ENCODE measurements at places on chromosomes 11 and 22.

DNA sequence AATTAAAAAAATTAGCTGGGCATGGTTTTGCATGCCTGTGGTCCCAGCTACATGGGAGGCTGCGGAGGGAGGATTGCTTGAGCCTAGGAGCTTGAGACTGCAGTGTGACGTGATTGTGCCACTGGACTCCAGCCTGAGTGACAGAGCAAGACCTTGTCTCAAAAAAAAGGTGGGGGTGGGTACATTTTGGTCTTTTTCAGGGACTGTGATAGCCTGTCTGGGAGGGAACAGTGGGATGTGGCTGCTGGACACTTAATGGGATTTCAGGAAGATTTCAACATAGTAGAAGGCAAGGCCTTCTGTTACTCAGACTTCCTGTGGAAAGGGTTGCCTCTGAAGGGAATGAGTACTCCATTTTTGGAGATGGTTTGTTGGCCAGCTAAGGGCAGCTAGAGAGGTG lies 40.6 kb downstream of the RELT start:
- DNase-seq, result no peak

DNA sequence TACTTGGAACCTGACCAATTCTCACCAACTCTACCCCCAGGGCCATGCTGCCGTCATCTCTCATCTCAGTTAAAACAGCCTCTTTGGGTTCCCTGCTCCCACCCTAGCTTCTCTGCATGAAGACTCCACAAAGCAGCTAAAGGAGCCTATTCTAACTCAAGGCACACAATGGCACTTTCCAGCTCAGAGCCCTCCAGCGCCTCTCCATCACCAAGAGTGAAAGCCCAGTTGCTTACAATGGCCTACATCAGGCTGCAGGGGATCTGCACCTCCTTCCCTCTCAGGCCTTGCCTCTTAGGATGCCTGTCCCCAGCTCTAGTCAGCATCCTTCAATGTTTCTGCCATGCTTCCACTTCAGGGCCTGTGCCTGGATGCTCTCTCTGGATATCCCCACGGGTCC lies 83.7 kb upstream of the GNAZ start:
- DNase-seq, result no peak

DNA sequence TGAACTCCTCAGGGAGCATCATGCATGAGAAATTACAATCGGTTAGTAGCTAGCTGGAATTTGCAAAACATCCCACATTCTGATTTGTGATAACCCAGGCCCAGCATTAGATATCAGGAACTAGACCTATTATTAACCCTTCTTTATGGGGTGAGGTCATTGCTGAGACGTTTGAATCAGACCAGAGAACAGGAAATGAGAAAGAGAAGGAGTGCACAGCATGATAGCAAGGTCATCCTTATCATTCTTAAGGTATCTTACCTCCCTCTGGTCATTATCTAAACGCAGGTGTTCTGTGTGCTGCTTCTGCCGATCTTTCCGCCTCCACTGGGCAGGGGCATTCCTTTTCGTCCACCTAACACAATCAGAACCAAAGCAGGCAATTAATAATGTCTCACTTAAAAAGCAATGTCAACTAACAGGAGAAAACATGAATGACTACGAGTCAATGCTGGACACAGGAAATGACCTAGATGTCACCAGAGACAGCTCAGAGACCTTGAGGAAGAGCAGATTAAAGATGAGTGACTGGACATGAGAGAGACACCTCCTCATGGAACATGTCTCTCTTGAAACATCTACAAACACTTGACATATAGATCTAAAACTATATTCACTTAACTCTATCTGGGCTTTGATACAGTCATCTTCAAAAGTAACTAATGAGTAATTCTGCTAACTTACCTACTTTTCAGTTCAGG lies 78.3 kb upstream of the SCUBE2 start:
- no peak for DNase-seq

DNA sequence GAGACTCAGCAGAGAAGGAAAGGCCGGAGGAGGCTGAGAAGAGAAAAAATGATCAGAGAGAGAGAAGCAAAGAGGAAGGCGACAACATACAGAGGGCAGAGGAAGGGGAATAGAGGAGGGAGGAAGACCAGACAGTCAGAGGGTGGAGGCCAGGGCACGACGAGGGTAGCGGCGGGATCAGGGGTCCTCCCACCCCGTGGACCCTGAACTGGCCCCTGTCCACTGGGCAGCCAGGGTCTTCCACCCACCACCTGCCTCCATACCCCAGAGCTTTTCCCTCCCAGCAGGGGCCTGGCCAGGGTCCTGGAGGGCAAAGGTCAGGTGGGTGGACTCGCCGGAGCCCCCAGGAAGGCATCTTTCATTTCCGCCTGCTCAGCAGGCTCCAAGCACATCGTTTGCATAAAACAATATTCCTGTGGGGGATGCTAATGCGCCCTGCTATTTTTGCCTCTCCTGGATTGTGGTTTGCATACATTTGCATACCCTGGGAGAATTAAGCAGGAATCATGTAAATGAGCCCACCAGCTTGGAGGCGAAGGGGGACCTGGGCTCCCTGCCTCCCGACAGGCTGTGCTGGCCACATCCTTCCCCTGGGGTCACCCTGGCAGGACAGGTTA lies 394.1 kb downstream of the MN1 start:
- no peak for DNase-seq

DNA sequence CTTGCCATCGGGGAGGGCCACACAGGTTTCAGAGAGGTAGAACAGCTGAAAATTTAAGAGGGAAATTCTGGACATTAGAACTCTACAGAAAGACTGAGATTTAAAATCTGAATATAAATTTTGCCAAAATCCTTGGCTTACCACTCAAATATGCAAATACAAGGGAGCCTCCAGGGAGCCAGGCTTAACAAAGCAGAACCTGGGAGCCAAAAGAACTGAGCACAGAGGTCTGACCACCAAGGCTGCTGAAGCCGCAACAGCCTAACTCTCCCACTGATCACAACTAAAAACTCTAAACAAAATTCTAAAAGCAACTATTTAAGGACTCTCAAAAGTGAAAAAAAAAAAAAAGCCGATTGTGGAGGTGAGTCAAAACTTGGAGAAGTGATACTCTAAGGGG lies 34.3 kb downstream of the IZUMO1R start:
- DNase-seq, result no peak

DNA sequence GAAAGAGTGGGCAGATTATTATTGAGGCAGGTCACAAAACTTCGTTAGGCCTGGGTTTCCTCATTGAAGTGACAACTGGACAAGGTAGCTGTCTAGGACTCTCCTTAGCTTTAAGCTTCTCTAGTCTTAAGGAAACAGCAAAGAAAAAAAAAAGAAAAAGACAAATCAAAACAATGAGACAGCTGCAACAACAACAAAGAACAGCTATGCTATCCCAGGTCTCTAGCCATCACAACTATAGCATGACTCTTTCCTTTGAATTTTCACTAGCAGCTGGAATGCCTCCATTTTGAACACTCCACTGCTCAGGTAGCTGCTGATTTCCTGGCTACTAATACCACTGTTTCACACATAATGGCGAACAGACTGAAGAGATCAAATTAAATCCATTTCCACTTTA lies 302.4 kb upstream of the SORL1-AS1 start:
- no peak for DNase-seq

DNA sequence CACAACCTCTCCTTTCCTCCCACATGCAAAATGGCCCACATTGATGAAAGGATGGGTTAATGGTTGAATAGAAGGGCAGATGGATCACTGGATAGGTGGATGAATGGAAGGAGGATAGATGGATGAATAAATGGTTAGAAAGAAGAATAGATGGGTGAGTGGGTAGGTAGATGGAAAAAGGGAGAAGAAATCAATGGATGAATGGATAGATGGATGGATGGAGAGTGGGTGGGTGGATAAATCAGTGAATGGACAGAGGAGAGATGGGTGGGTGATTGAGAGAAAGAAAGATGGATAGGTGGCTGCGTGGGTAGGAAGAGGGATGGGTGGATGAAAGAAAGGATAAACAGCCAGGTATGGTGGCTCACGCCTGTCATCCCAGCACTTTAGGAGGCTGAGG lies 1.2 kb downstream of the SEC14L3 start:
- no peak for DNase-seq

DNA sequence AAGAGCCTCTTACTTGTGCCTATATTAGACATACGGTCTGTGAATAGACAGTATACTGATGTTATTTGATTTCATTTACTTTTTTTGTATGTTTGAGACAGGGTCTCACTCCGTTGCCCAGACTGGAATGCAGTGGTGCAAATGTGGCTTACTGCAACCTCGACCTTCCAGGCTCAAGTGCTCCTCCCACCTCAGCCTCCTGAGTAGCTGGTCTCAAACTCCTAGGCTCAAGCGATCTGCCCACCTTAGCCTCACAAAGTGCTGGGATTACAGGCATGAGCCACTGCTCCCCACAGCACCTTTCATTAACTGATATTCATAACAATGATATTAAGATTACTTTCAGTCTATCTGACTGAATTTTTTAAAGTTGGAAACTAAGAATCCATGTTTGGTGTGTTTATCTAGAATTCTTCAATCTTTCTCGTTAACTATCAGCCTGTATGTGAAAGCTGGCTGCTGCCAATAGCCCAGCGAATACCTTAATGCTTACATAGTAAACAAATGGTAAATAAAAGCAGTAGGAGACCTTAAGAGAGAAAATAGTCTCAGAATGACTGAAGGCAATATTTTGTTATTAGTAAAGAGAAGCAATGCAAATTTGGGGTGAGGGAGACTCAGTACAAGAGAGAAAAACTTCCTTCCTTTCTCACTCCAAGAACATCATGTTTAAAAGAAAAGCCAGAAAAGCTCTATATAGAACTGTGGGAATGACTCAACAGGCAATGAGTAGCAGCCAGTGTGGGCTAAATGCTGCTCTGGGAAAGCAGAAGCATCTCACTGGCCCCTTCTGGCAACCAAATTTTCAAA lies 101.9 kb downstream of the MRTFA start:
- DNase-seq, result no peak

- DNase-seq, result no peak
Observed at GRCh38 chr11:116200564-116200963, 572.2 kb downstream of the BUD13 start.

- DNase-seq, result no peak
Observed at GRCh38 chr11:23227078-23227445, 366.8 kb upstream of the CCDC179 start.

DNA sequence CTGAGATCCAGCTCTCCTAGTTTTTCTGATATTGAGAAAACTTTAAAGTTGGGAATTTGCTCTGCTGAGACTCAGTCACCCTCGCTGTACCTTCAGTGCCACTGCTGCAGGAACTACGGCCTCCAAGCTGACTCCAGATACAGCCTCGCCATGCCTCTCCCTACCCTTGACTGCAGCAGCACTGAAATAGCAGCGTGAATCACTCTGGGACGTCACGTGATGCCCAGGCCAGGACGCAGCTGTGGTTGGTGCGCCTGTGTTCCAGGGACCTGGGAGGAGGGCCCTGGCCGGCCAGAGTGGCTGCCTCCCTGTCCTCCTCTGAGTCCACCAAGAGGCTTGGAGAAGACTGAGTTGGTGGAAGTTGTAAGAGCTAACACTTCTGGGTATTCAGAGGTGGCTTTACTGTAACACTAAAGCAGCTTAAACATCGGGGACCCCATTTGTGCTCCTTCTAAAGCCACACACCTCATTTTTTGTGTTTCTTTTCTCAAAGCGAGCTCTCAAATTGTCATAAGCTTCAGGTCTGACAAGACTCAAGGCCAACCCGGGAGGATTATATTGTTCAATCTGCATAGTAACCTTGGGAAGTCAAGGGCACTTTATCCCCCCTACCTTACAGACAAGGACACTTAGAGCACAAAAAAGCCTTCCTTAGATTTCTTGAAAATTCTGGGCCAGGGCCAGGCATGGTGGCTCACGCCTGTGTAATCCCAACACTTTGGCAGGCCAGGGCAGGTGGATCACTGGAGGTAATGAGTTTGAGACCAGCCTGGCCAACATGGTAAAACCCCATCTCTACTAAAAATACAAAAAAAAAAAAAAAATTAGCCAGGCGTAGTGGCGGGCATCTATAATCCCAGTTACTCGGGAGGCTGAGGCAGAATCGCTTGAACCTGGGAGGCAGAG lies 4.2 kb upstream of the STIP1 start:
- peak; percentile 94 for DNase-seq

- no peak for DNase-seq
Observed at GRCh38 chr22:37283393-37283937, 1.2 kb downstream of the CYTH4 start.

DNA sequence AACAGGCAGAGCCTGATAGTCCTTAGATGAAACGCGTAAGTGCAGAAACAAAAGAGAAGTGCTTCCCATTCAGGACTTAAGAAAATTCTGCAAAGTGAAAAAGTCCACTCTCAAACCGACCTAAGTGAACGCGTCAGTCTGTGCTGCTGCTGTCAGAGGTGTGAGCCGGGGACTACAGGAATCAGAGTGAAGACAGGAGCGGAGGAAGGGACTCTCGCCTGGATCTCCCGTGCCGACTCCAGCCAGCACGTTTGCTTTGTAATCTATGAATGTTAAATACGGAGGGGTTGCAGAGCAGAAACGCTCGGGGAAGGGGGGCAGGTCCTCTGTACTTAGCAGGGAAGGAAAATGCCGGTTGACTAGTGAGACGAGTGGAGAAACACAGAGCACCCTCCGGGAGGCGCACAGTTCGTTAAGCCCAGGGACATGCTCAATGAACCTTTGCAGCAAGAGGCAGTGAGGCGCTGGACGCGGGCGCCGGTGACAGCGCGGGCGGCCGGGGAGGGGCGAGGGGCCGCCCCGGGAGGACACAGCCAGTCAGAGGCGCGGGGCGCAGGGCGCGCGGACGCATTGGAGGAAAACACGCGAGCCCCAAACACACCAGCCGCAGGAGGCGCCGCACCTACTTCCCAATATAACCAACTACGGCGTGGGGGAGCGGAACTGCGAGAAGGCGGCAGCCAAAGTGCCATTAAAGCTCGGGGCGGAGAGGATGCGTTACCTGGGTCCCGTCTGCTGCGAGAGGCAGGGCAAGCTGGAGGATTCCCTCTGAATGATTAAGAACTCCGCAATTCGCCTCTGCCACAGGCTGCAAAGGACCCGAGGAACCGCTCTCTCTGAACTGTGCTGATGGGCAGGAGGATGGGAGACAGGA lies at the start of gene CNTN5:
Gene CNTN5 (plus strand): TSS at position 598 of the 874 bp plus-strand sequence.
- peak; percentile 49 for DNase-seq
